Stomach (tissue), 19 donors: ENCODE measurements at places on chromosomes 12 and 14.
A peak's percentile ranks its signal among the peaks of the same experiment; 100 is the strongest.

DNA sequence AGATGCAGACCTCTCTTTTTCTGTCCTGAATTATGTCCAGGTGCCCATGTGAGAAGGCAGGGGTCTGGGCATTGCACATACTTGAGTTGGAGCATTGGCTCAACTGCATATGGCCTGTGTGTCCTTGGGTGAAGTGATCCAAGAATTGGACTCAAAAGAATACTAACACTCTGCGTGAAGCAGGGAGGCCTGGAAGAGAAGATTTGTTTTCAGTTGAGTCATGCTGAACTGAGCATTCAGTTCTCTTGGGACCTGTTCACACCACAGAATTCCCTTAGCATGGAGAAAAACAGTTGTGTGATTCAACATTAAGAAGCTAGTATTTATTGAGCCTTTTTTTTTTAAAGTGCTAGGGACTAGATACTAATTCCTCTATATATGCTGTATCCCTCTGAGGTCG lies 164.7 kb upstream of the TBX3 start:
- DNase-seq, result peak; percentile 47

- no peak for DNase-seq
Measured at GRCh38 chr12:9363145-9363544, 154.9 kb upstream of the PZP start.

GRCh38 chr12:293199-293598 lies 30.6 kb upstream of the SLC6A13 start:
- no peak for DNase-seq

DNA sequence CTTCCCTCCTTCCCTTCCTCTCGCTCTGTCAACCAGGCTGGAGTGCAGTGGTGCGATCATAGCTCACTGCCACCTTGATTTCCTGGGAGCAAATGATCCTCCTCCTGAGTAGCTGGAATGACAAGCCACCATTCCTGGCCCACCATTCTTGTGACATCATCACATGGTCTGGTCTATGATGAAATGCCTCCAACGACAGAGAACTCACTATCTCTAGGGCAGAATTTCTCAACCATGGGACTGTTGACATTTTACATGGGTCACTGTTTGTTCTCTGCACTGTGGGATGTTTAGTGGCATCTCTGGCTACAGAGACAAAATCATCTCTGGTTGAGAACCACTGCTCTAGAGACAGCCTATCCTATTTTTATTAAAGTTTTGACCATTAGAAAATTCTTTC lies 9.7 kb downstream of the VRK1 start:
- no peak for DNase-seq

DNA sequence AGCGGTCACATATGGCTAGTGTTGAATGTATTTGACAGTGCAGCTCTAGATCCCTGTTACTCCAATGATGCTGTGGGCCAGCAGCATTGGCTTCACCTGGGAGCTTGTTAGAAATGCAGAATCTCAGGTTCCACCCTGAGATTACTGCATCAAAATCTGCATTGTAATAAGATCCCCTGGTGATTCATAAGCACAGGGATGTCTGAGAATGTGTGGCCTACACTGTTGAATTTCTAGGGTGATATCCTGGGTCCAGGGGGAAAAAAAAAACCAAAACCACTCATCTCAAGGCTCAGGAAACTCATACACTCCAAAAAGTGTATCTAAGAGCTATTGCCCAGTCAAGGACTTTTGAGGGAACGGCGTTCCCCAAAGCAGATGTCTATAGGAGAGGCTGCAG lies 196.8 kb downstream of the PPM1H start:
- DNase-seq, result no peak
